ENCODE measurements at places on chromosomes 5 and 9. TPM values are rescaled to one million over a fixed set of nuclear protein-coding genes. Genes with fewer than 3 reads are reported as not detected.

MYMK gene
- polyA plus RNA-seq = 42.1 TPM

RETREG1 gene
- 81.4 TPM for polyA plus RNA-seq

SLC1A1 gene
- 0.81 TPM for polyA plus RNA-seq

AQP7 gene
- 1.4 TPM for polyA plus RNA-seq

FOXI1 gene
- polyA plus RNA-seq = not detected

IFNA13 gene
- not detected for polyA plus RNA-seq

PCDHGB5 gene
- 3.8 TPM for polyA plus RNA-seq

PCDHB16 gene
- polyA plus RNA-seq = 2.9 TPM

IL13 gene
- not detected for polyA plus RNA-seq

STPG3 gene
- polyA plus RNA-seq = 0.16 TPM

SPINK5 gene
- 0.11 TPM for polyA plus RNA-seq

ANKRD31 gene
- 0.32 TPM for polyA plus RNA-seq

ADAMTS13 gene
- 8.6 TPM for polyA plus RNA-seq

TAF11L10 gene
- not detected for polyA plus RNA-seq

CCNO gene
- polyA plus RNA-seq = 0.45 TPM

SLC25A46 gene
- polyA plus RNA-seq = 31.6 TPM

ATP10B gene
- 1.3 TPM for polyA plus RNA-seq

RMND5B gene
- 32.0 TPM for polyA plus RNA-seq

DOCK2 gene
- polyA plus RNA-seq = 3.2 TPM

RNF183 gene
- not detected for polyA plus RNA-seq

GABRB2 gene
- polyA plus RNA-seq = 2.3 TPM

JAK2 gene
- 11.7 TPM for polyA plus RNA-seq

FGFR4 gene
- polyA plus RNA-seq = 122 TPM

PSD2 gene
- 0.27 TPM for polyA plus RNA-seq

F12 gene
- polyA plus RNA-seq = 0.46 TPM

SMIM33 gene
- polyA plus RNA-seq = not detected

ACTBL2 gene
- not detected for polyA plus RNA-seq

CCNI2 gene
- 1.3 TPM for polyA plus RNA-seq

RGMB gene
- polyA plus RNA-seq = 67.4 TPM

LEAP2 gene
- polyA plus RNA-seq = 1.2 TPM

PDE6A gene
- 0.07 TPM for polyA plus RNA-seq

TAS2R1 gene
- not detected for polyA plus RNA-seq

ERGIC1 gene
- polyA plus RNA-seq = 90.7 TPM

SPDL1 gene
- polyA plus RNA-seq = 17.0 TPM

GALNT12 gene
- 6.4 TPM for polyA plus RNA-seq

PRKACG gene
- 0.08 TPM for polyA plus RNA-seq

PCDHA11 gene
- 0.61 TPM for polyA plus RNA-seq

NDST1 gene
- 45.0 TPM for polyA plus RNA-seq

KIF24 gene
- 5.4 TPM for polyA plus RNA-seq

CER1 gene
- 0.37 TPM for polyA plus RNA-seq

All from muscle of back (tissue), 13 donors.